ENCODE measurements at places on chromosomes 2 and 18.

- no peak for DNase-seq
Measured at GRCh38 chr2:218785103-218785502, 3.2 kb downstream of the CYP27A1 start.

DNA sequence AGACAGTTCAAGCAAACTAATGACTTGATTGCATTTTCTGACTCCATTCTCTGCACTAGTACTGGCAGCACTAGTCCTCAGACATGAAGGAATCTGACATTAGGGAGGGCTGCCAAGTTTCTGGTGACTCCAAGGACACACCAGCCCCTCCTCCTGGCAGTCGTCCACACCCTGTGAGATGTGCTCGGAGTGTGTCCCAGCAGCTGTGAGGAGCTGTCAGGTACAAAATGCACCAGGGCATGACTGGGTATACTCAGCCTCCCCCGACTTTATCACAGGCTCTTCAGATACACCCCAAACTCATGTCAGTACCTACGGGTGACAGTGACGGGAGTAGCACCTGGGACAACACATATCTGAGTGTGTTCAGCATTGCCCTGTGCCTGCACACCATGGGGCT lies 43.1 kb downstream of the EDAR start:
- DNase-seq = no peak

- DNase-seq = no peak
Measured at GRCh38 chr18:48018851-48019250, 88.4 kb upstream of the SMAD2 start.

GRCh38 chr18:57748770-57749603 lies 54.1 kb downstream of the ATP8B1 start:
- DNase-seq = no peak

DNA sequence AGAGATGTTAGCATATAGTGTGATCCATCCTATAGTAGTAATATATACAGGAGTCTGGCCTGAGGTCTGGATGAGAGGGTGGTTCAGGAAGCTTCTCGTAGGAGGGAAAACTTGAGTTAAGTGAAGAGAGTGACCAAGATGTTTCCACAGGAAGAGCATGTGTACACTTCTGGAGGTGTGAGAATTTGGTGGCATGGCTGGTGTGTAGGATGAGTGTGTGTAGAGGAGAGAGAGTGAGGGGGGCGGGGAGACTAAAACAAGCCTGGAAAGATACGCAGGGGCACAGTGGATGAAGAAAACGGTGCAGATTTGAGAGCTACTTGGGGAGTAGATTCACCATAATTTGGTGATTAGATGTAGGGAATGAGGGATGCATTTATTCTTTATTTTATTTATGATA lies 43.5 kb upstream of the CTLA4 start:
- DNase-seq = no peak

DNA sequence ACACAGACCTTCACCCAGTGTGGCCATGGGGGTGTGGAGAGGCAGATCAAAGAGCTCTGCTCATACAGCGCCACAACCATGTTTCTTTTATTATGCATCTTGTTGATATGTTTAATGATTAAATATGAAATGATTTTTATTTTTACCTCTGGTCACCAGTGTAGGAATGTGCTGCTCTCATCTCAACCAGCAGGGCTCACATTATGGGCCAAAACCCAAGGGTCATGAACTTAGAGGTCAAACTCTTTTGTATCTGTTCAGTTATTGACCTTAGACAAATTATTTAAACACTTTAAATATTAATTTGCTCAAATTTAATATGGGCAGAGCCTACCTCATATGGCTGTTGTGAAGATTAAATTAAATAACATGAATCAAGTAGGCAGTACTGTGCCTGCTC lies 386.2 kb downstream of the ALK start:
- DNase-seq = no peak

GRCh38 chr18:8257851-8258434 lies 351.3 kb upstream of the RAB12 start:
- DNase-seq = no peak

DNA sequence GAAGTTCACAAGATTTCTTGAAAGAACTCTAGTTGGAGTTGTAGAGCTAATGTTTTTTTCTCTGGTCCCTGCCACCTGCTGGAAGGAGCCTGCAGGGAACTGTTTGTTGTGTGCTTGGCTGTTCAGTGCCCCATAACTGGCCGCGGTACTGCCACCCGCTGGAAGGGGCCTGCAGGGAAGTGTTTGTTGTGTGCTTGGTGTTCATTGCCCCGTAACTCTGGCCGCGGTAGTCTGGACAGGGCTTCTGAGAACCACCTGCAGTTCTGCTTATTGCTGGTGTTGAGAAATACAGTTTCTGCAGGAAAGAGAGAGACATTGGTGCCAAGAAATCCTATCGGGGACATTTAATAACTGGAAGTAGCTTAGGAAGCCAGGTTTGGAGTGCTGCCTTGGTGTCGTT lies 58.1 kb downstream of the AGAP1 start:
- peak; percentile 17 for DNase-seq

Data from AG09309 (cell line).